HEK293T (cell line): ENCODE measurements at places on chromosomes 12 and 14.

GRCh38 chr12:105742567-105742874 is 396.2 kb downstream of the NUAK1 start:
- no peak for DNase-seq

- DNase-seq: no peak
Measured at GRCh38 chr14:102868956-102869547, 53.4 kb upstream of the AMN start.

DNA sequence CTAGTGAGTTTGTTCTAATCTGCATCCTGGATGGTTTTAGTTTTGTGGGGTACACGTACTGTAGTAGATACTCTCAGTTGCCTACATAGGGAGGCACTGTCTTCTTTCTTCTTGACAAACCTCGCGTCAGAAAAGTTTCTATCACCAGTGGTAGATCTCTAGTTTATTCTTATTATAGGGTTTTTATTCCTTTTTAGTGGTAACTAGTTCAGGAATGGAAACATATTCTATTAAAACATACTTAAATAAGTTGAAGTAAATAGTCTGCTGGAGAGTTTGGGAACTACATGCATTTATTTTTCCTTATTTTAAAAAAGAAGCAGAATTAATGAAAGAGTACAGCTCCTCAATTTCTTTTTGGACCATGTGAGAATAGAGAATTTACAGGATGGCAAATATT is 33.6 kb upstream of the OR9K2 start:
- DNase-seq: no peak

GRCh38 chr12:53346491-53346890 is 10.3 kb upstream of the SP7 start:
- DNase-seq: no peak

- DNase-seq: no peak
Measured at GRCh38 chr12:49965836-49966235, 4.2 kb downstream of the AQP5 start.

DNA sequence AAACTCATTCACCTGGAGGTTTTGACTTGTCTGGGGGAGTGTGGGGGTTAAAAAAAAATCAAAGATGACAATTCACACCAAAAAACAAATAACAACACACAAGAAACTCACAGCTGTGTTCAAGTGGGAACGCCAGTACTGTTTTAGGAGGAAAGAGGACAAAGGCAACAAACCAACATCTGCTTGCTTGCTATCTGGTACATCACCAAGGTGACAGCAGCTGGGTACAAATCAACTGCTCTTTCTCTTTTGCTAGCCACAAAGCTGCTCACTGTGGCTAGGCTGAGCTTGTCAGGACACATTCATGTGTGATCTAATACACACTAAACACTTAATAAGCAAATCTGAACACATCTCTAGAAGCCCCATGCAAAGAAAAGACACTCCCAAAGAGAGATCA is 128.0 kb upstream of the RAP1B start:
- DNase-seq: no peak

DNA sequence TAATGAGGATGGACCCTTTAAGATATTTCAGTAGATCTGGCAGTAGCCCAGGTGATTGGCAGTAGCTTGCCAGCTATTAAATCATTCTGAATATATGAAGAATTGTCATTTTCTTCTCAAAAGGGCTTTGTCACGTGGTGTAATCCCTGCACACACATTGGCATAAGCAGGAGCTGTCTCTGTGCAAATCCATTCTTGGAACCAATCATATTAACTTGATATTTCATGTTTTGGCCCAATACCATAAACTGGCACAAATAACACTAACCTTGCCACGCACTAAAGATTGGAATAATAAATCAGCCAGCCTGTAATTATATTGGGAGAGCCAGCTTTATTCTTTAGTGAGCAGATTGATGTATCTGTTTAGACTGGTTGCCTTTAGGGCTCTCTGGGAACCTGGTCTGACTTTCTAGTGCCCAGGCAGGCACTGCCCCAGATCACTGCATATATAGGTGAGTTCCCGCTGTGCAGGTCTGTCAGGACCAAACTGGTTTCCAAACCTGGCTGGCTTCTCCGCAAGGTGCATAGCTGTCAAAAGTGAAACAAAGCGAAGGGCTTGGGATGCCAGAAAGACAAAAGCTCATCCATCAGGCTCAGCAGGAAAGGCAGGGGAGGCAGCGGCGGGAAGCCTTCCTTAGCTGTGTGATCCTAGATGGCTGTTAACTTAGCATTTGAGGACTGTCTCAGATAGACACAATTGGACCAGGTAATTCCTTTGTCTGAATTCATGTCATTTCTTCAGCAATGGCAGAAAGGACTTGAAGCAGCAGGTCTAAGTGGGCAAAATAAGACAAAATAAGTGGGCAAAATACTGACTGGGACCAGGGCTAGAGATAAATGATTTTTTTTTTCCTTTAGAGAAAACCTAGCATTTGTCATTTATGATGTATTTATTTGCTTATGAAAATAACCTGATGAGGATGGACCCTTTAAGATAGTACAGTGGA is 128.8 kb upstream of the DYRK2 start:
- DNase-seq: no peak

DNA sequence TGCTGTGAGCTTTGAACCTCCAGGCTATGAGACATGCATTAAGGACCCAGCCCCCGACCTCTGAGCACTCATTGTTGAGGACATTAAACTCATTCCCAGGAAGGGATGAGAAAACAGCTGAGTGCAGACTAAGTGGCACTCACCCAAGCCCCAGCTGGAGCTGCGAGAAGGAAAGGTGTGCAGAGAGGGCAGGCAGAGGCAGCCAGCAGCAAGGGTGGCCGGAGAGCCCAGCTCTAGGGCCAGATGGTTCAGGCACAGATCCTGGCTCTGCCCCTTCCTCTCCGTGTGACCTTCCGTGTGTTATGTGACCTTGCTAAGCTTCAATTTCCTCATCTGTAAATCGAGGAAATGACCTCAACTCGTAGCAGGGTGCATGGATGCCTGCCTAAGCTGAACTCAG is 3.7 kb downstream of the TSPAN11 start:
- DNase-seq: no peak

- DNase-seq: no peak
Measured at GRCh38 chr14:96790186-96790585, 7.0 kb upstream of the VRK1 start.

- DNase-seq: no peak
Measured at GRCh38 chr12:58202933-58203718, 261.8 kb downstream of the ATP23 start.
